ENCODE measurements at places on chromosomes 5 and 9. TPM values are rescaled to one million over a fixed set of nuclear protein-coding genes. Genes with fewer than 3 reads are reported as not detected.

Gene FOXD4L3
- total RNA-seq = not detected

Gene C6
- total RNA-seq = not detected

Gene SPINK13
- total RNA-seq = not detected

Gene QRFP
- not detected for total RNA-seq

Gene BICD2
- 25.9 TPM for total RNA-seq

Gene EQTN
- not detected for total RNA-seq

Gene CCNB1
- total RNA-seq = 241 TPM

Gene IL3
- total RNA-seq = not detected

Gene GHR
- total RNA-seq = 2.6 TPM

Gene PSIP1
- total RNA-seq = 29.4 TPM

Gene IFNA2
- total RNA-seq = not detected

Gene GFPT2
- total RNA-seq = 101 TPM

Gene SLC24A2
- not detected for total RNA-seq

Gene C5orf46
- total RNA-seq = not detected

Gene ZCCHC9
- 25.4 TPM for total RNA-seq

Gene SLCO6A1
- not detected for total RNA-seq

Gene PHYHD1
- 5.5 TPM for total RNA-seq

Gene ZNF618
- total RNA-seq = 6.1 TPM

Gene RANBP17
- 30.7 TPM for total RNA-seq

Gene ETF1
- total RNA-seq = 105 TPM

Gene FAM163B
- not detected for total RNA-seq

Gene SPINK1
- not detected for total RNA-seq

Gene SLC6A3
- not detected for total RNA-seq

Gene WWC1
- total RNA-seq = not detected

Gene CNTLN
- 4.3 TPM for total RNA-seq

Gene GCNT4
- 0.58 TPM for total RNA-seq

Gene SLC22A4
- 4.9 TPM for total RNA-seq

Gene LARP1
- 42.4 TPM for total RNA-seq

Gene PCDHA3
- 0.58 TPM for total RNA-seq

Gene TPPP
- total RNA-seq = under 0.01 TPM

Gene CHSY3
- 5.0 TPM for total RNA-seq

Gene PPIC
- total RNA-seq = 37.5 TPM

Gene OR13C5
- not detected for total RNA-seq

Gene PPP3R2
- not detected for total RNA-seq

Gene CDC20B
- total RNA-seq = not detected

Gene SHROOM1
- total RNA-seq = 15.6 TPM

Gene CDO1
- total RNA-seq = 4.6 TPM

Gene ITGA1
- total RNA-seq = 11.5 TPM

Gene FGF10
- total RNA-seq = not detected

Gene OGN
- total RNA-seq = under 0.01 TPM
